ENCODE measurements at places on chromosomes 16 and 17.

DNA sequence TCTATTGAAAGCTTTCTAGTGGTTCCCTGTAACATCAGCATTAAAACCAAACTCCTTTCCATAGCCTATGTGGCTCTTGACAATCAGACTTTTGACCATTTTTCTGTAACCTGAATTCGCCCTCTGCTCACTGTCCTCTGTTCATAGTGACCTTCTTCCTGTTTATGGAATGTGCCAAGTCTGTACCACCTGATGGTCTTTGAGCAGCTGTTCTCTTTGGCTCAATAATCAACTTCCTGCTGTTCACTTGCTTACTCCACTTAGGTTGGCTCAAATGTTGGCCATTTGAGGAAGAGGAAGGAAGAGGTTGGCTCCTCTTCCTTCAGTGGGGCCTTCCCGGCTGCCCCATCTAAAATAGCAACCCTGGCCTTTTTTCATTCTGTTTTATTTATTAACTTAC, 251.5 kb downstream of the CA10 start:
- no peak for DNase-seq

GRCh38 chr16:66849021-66849420, 4.8 kb downstream of the CA7 start:
- no peak for DNase-seq

DNA sequence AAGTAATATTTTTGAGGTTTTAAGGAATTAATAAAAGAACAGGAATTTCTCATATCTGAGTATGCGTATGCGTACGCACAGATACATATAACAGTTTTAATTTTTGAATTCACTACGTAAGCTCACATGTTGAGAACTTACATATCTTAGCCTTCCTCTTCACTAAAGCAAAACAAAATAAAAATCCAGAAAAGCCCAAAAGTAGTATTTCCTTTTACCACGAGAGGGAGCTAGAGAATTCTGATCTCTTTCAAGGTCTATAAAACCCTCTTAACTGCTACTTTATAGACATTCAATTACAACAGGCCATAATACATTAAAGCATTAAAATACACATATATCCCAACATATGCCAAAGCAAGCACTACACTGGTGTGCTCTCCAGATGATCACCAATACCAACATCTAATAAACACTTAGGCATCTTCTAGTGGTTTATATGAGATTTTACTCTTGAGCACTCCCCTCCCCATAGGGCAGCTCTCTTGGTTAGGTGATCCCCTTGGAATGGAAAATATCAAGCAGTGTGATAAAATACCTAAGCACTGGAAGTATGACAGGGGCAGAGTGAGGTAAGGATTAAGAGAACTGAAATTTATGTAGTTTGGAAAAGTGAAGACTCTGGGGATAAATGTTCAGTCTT, 94.0 kb downstream of the SKAP1 start:
- peak; percentile 56 for DNase-seq

DNA sequence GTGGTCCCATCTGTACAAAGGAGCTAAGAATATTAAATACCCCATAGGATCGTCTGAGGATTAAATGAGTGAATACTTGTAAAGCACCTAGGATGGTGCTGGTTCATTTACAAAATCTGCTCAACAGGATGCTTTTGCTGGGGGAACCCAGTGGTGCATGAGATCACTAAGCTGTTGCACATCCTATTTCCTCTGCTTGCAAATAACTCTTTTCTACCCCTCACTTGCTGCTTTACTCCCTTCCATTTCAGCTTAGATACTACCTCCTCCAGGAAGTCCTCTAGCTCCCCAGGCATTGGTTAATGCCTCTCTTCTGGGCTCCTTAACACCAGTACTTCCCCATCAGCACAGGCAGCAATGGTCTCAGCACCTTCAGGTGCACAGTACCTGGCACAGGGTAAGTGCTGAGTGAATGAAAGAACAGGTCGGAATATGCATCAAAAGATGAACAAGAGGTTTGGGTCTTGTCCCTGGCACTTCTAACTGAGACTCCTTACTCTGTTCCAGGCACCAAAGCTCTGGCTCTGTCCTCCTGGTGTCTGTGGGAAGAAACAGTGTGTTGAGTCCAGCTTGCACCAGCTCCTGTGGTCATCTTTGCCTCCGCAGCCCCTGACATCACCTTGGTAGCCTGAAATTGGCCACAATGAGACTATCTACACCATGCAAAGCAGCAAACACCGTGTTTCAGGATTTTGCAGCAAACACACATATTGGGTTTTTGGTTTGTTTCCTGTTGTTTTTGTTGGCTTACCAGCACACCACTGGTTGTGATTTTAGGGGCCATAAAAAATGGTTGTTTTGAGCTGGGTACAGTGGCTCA, 24.1 kb upstream of the IL21R start:
- no peak for DNase-seq

GRCh38 chr16:9094011-9094846, 2.8 kb downstream of the HAPSTR1 start:
- no peak for DNase-seq

DNA sequence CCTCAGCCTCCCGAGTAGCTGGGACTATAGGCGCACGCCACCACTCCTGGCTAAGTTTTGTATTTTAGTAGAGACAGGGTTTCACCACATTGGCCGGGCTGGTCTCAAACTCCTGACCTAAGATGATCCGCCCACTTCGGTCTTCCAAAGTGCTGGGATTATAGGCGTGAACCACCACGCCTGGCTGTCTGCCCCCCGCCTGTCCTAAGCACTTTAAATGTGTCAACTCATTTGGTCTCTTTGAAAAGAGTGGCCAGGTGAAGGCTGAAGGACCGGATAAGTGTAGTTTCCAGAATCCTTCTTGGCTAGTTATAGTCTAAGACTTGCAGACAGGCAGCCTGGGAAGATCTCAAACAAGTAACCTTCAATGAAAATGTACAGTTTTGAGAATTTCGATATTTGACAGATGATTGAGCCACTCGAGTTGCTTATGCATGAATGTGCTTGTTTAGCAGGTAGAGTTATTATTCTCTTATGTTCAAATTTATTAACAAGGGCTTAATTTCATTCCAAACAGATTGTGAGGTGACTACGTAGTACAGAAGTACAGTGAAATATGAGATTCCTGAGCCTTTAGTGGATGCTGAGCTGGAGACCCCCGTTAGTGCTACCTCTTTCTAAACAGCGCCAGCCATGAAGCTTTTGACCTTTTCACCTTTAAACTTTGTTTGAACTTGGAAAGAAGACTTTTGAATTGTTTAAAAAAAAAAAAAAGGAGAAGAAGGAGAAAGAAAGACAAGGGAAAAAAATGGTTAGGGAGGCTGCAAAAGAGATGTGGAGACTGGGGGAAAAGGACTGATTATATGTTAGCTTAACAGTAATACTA, 164.4 kb upstream of the TBX2 start:
- DNase-seq, result no peak

DNA sequence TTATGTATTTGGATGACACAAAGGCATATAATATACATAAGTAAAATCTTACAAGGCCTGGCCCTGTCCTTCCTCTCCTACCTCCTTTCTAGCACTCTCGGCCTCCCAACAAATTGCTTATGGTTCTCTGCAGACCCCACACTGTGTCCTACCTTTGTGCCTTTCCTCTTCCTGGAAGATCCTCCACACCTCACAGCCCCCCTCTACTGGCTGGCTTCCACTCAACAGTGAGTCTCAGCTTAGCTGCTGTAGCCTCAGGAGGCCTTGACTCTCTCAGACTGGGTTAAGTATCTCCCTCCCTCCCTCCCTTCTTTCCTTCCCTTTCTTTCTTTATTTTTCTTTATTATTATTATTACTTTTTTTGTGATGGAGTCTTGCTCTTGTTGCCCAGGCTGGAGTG, 8.3 kb upstream of the SLC52A1 start:
- DNase-seq, result no peak

GRCh38 chr16:66569827-66570405, 3.7 kb downstream of the CMTM1 start:
- no peak for DNase-seq

- DNase-seq, result no peak
Measured at GRCh38 chr17:80060644-80061043, 24.2 kb downstream of the CCDC40 start.

GRCh38 chr16:84768061-84768807, 51.6 kb upstream of the CRISPLD2 start:
- DNase-seq, result no peak

DNA sequence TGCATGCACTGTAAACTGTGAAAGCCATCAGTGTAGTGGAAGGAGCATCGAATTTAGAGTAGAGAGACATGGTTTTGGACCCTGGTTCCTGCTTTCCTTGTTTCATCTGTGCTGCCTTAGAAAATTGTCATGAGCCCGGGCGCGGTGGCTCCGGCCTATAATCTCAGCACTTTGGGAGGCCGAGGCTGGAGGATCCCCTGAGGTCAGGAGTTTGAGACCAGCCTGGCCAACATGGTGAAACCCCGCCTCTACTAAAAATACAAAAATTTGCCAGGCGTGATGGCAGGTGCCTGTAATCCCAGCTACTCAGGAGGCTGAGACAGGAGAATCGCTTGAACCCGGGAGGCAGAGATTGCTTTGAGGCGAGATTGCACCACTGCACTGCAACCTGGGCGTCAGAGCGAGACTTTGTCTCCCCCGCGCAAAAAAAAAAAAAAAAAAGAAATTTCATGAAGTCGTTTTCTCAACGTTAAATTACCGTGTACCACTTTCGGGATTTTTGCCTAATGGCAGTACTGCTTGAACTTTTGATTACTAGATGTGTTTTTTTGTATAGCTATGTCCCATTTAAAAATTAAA, 912 bp downstream of the COQ7 start:
- no peak for DNase-seq

DNA sequence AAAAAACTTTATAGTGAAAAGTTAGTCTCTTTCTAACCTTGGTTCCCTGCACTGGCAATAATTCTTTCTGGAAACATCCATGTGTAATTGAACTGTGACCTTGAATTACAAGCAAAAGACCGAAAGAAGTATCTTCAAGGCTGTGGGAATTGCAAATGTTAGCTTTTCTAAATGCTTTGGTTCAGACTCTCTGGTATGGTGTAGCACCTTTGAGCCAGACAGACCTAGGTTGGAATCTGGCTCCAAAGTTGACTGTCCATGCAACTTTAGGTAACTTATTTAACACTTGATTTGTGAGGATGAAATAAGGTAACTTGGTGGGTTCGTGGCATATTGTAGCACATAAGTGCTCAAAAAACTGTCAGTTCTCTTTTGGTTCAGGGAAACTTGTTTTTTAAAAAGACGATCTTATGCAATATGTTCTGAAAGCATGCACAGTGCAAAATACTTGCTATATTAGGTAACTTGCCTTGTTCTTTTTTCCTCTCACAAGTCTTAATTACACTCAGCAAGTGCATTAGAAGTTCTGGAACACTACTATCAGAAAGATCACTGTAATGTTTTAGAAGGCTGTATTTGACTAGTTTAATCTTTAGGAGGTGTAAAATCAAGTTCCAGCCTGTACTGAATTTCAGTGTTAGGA, 46.3 kb downstream of the TANGO6 start:
- no peak for DNase-seq
